ACHN (cell line): ENCODE measurements at places on chromosomes 16 and 17.

DNA sequence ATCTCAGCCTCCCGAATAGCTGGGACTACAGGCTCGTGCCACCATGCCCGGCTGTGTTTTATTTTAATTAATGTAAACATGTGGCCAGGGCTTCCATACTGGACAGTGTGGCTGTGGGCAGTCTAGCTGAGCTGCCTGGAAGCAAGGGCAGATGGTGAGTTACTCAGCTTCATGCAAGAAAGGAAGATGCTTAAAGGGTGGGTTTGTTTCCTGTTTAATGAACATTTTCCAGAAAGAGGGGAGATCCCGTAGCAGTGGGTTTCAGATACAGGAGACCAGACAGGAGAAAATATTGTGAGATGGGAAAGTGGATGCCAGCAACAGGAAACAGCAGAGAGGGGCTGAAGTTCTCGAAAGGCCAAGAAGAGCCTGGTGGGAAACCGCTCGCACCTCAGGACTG, 7.3 kb downstream of the MAPK8IP3 start:
- no peak for DNase-seq

DNA sequence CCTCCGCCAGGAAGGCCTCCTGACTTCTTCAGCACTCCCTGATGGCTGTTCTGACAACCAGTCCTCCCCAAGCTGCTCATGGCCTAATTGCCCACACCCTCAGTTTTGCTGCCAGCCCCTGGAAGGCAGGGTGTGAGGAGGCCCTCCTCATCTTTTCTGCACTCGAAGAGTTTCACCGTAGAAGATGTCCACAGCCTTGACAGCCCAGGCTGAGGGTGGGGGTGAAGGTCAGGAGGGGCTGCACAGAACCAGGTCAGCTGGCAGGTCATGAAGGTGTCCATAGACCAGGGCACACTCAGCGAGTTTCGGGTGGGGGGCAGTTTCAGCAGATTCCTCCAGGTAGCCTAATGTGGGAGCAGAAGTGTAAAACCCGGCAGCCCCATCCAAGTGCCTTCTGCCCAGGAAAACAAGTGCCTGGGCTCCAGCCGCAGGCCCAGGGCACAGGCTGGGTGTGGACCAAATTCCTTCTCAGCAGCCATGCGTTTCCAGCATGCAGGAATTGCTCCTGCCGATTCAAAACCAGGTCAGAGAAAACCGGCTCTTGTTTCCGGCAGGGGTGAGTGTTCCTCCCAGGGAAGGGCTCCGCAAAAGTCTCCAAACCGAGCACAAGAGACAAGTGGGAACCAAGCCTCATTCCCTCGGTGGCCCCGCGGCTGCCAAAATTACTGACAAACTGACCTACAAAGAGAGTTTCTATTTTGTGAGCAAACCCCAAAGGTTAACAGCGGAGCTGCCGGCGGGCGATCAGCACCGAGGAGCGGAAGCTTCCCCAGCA, 228.8 kb downstream of the C16orf78 start:
- DNase-seq = peak; percentile 28

DNA sequence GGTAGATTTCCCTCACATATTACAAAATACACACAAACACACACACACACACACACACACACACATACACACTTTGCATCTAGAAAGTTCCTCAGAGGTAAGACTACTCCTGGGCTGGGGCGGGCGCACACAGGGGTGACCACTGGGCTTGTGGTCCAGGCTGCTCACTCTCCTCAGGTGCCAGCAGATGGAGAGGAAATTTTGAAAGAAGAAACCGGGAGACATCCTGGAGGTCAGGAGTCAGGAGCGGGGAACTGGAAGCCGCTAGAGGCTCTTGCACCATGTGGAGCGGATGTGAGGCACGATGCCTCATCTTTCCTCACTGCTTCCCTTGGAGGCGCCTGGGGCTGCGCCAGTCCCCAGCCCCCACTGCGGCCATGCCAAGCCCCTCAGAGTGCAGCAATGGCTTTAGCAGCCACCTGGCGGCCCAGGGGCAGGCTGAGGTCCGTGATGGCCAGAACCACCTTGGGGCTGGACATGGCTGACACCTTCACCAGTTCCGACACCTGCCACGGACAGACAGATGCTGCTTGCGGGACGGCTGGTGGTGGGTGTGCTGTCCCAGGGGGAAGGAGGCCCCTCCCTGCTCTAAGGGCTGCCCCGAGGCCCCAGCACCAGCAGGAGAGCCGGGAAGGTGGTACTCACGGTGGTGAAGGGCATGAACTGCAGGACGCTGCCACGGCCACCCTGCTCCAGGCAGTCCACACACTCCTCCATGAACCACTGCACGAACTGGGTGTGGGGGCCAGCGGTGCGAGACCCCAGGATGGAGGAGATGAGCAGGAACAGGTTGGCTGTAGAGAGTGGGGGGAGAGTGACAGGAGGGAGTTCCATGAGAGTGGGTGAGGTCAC, 4.1 kb downstream of the CSF3 start:
- no peak for DNase-seq

GRCh38 chr16:17395849-17396480, 74.8 kb downstream of the XYLT1 start:
- DNase-seq = no peak

GRCh38 chr17:8476741-8477140, 41.1 kb downstream of the NDEL1 start:
- no peak for DNase-seq

DNA sequence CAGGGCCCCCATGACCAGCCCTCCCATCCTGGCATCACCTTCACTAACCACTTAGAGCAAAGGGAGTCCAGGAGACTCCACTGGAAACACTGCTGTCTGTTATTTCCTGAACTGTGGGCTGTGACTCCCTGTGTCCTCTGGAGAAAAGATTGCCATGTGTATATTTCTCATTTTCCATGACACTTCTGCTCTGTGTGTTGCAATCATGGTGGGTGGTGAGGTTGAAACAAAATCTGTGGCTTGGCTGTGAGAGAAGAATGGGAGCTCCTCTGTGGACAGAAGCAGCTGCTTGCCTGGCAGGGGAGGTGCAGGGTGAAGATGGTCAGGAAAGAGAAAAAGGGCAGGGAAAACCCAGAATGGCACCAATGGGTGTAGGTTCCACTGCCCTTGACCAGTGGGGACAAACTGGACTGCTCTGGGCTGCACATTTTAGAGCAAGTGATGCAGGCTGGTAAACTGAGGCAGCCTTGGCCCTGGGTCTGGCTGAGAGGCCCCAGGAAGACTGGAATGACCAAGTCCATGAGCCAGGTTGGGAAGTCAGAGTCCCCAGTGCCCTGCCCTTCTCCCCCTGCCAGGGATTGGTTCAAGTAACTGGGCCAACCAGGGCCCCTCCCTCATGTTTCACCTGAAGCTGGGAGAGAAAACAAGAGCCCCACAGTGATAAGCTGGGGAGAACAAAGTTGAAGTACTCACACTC, 314.3 kb downstream of the C16orf95 start:
- DNase-seq = no peak

DNA sequence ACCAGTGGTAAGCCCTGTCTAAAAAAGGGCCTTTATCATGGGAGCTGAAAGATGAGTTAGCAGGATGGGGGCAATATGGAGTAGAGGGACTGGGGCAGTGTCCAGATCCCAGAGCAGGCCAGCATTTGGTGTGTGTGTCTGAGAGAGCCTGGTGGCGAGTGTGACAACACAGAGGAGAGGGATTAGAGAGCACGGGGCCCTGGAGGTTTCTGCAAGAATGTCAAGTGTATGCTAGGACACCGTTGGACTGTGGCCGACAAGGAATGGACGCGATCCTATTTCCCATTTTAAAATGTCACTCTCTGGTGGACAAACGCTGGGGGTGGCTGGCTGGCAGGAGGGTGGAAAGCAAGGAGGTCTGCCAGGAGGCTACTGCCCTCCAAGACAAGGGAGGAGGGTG, 12.4 kb downstream of the TAC4 start:
- DNase-seq = no peak

GRCh38 chr16:749010-749409, 8.2 kb upstream of the CIAO3 start:
- DNase-seq = peak; percentile 36

DNA sequence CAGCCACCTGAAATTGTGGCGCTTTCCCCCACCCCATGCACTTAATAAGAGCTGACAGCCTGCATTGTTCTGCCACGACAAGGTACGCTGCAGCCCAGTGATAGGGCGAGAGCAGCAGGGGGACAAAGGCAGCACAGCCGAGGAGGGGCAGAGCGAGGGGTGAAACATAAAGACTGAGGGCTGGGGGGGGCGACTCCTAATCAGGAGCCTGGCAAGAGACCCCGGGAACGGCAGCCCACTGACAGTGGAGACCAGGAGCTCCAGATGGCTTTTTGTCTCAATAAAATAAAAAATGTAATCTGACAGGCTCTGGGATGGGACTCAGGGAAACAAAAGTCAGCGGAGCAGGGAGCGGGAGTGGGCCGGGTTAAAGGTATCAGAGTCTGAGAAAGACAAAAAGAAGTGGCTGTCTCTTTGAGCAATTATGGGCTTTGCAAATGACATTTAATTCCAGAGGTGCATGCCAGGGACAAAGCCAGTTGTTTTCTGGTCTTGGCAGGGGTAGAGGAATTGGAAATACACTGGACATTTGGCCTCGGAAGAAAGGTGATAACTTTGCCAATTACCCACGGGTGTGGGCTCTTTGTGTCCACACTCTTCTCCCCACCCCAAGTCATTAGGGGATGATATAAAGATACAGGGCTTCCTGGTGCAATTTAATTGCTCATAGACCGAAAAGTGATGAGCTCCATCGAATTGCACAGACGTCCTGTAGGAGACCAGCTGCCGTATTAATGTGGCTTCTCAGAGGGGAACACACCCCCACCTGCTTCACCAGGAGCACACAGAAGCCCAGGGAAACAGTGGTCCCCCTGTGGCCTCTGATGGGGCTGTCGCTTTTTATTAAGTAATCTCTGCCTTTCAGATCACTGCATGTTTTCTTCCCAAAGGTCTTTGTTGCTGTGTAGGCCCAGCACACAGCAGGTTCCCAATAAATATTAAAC, 17.6 kb upstream of the CCDC182 start:
- DNase-seq = no peak

- DNase-seq = no peak
These were observed 125.5 kb upstream of the HSBP1 start for GRCh38 chr16:83682116-83682867.

DNA sequence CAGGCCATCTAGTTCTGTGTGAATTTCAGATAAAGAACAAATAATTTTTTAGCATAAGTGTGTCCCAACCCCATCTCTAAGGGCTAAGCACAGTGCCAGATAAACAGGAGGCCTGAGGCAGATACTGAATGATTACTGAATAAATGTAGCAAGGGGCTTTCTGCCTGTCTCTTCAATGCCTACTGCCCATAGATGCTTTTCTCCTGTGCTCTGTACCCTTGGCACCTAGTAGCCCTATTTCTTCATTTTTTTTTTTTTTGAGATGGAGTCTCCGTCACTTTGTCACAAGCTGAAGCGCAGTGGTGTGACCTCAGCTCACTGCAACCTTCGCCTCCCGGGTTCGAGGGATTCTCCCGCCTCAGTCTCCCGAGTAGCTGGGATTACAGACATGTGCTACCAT, 25.3 kb downstream of the IGFBP4 start:
- DNase-seq = no peak

GRCh38 chr17:64573214-64573613, 66.4 kb downstream of the CEP95 start:
- no peak for DNase-seq

DNA sequence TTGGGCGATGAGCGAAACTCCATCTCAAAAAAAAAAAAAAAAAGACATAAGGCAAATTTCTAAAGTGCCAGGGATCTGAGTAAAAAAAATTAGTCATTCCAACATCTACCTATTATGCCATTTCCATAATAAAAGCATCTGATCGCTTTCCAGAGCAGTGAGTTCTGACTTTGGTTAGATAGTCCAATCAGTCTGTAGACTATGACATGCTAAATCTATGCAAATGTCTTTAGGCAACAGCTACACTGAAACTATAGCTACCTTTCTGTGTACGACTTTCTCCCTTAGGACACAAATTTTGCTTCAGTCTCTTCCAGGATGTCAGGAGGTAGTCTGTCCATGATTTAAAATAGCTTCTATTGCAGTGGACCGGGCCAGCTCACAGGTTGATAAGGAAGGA, 58.9 kb upstream of the ARHGAP44 start:
- no peak for DNase-seq

- DNase-seq = no peak
These were observed 21.5 kb upstream of the RBFOX3 start for GRCh38 chr17:79632432-79632735.
